ENCODE measurements at places on chromosomes 1 and 21.

DNA sequence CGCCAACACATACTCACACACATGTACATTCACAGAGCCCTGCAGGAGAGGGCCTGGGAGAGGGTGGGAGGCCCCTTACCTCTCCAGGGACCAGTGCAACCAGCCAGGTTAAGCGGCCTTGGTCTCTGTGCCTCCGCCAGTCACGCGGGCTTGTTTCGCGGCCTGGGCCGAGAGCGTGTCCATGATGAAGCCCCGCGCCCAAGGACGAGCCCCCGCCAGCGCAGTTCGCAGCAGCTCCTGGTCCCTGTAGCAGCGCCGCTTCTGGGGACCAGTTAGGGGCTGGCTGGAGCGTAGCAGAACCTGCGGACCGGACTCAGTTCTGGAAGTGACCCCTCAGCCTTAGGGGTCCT, 7.3 kb upstream of the FAM167B start:
- DNase-seq: no peak

- no peak for DNase-seq
Measured at GRCh38 chr1:30191154-30191702, 532.2 kb downstream of the MATN1 start.

GRCh38 chr1:185860311-185860710, 126.1 kb downstream of the HMCN1 start:
- no peak for DNase-seq

DNA sequence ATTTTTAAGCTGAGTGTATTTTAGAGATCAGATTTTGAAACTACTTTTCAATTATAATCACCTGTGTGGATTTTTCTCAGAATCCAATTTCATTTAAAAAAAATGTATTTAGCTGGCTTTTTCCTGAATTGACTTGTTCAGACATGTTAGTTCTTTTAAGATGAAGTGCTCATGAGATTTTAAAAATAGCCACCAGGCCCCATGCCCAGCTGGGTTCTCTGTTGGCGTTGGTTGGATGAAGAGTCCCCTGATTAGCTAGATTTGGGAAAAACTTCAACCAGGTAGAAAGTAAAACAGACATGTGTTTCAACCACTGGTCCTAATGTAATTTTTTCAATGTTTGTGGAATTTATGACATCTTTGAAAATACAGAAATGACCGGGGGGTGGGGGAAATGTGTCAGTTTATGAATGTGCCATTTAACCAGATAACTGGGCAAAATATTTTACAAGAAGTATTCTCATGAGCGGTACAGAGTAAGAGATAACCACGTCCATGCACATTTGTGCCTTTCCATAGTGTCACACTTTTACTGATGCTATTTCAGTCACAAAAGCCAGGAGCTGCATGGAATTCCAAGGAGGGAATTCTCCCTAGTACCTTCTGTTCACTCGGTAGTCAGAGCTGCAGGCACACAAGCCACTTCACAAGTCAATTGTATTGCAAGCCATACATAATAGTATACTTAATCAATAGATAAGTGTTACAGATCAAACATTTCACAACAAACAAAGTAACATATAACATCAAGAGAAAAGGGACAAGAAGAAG, 51.1 kb downstream of the KCNK1 start:
- DNase-seq: no peak

DNA sequence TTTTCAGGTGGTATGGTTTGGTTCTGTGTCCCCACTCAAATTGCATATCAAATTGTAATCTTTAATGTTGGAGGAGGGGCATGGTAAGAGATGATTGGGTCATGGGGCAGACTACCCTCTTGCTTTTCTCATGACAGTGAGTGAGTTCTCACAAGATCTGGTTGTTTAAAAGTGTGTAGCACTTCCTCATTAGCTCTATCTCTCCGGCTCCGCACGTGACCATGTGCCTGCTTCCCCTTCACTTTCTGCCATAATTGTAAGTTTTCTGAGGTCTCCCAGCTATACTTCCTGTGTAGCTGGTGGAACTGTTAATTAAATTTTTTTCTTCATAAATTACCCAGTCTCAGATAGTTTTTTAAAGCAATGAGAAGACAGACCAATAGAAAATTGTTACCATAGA, 843.2 kb downstream of the AMY1C start:
- no peak for DNase-seq

DNA sequence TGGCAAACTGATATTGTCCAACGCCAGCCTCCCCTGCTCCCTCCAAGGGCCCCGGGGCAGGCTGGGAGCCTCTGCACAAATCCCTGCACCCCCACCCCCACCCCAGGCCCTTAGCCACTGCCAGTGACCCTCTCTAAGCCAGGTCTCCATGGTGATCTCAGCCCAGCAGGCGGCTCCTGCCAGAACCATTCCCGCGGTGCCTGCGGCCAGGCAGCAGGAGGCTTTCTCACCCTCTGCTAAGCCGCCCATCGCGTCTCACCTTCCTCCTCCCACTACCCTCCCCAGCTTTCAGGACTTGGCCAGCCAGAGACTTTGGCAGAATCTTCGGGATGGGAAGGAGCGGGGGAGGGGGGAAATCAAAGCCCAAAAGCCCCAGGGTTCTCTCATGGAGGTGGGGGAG, 46.8 kb upstream of the WASF2 start:
- no peak for DNase-seq

- DNase-seq: no peak
Measured at GRCh38 chr1:61403679-61404596, 321.0 kb downstream of the TM2D1 start.

- no peak for DNase-seq
Measured at GRCh38 chr1:158002631-158003405, 9.4 kb downstream of the KIRREL1 start.

- DNase-seq: no peak
Measured at GRCh38 chr1:93437976-93438605, 9.8 kb upstream of the FNBP1L start.

GRCh38 chr1:195951313-195951712, 656.9 kb downstream of the KCNT2 start:
- no peak for DNase-seq

- peak; percentile 84 for DNase-seq
Measured at GRCh38 chr1:212455803-212456528, 23.2 kb downstream of the NENF start.

GRCh38 chr1:28885472-28885877, 28.9 kb upstream of the EPB41 start:
- DNase-seq: no peak

- no peak for DNase-seq
Measured at GRCh38 chr1:24193046-24193445, 6.0 kb upstream of the IFNLR1 start.

DNA sequence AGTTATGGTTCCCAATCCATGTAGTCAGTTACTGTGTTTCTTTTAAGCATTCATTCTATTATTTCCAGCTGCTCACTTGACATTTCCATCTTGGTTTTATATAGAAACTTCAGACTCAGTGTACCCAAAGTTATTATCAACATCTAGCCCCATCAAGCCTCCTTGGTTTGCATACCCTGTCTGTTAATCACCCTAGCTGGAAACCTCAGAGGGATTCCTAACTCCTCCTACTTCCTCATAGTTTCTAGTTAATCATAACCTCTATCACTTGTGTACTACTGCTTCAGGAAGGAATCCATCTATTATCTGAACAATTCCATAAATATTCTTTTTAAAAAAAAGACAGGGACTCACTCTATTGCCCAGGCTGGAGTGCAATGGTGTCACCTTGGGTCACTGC, 293.3 kb downstream of the SDCCAG8 start:
- DNase-seq: no peak

DNA sequence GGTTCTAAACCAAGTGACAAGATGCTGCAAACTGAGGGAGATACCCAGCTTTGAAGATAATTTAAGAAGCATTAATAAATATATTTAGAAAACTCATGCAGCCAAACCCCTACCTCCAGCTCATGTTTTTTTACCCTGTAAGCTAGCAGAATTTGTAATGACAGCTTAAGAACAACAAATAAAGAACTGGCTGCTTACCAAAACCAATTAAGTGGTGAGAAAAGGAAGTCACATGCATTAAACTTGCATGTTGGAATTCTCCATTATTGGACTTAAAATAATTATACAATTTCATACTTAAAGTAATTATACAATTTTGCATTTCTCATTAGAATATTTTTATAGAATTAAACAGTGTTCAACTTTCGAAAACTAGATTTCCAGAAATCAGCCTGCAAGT, 75.6 kb upstream of the CNIH3 start:
- no peak for DNase-seq

- DNase-seq: no peak
Measured at GRCh38 chr1:94438692-94439276, 20.6 kb downstream of the ABCD3 start.

GRCh38 chr1:173014160-173014559, 36.6 kb downstream of the TNFSF18 start:
- no peak for DNase-seq
